ENCODE measurements at places on chromosomes 7 and 10.

GRCh38 chr10:30178356-30178964 lies 119.1 kb upstream of the JCAD start:
- no peak for DNase-seq

- no peak for DNase-seq
Observed at GRCh38 chr7:115911465-115911864, 119.1 kb downstream of the TFEC start.

- DNase-seq = no peak
Observed at GRCh38 chr7:105512926-105513526, 9.0 kb downstream of the PUS7 start.

GRCh38 chr10:89283025-89283935 lies 18.6 kb upstream of the IFIT2 start:
- no peak for DNase-seq

DNA sequence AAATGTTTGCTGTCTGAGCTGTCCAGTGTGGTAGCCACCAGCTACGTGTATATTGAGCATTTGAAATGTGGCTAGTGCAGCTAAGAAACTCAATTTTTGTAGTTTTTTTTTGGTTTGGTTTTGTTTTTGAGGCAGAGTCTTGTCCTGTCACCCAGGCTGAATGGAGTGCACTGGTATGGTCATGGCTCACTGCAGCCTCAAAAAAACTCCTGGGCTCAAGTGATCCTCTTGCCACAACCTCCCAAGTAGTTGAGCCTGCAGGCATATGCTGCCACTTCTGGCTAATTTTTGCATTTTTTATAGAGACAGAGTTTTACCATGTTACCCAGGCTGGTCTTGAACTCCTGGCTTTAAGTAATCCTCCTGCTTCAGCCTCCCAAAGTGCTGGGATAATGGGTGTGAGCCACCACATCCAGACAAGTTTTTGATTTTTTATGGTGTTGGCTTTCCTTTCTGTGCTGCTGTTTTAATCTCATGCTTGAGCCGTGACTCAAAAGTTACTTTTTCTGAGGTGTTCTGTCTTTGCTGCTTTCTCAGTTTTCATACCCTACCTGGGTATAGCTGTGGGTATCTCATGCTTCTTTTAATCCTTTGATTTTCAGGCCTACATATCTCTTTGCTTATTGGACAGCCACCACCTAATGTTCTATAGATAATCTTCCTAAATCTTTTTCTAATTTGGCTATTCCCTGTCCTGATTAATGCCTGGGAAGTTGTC lies 16.0 kb downstream of the WAC start:
- no peak for DNase-seq

GRCh38 chr10:101061624-101062231 lies at the start of gene KAZALD1:
Gene KAZALD1 (plus strand): TSS chr10:101061989. CDS start chr10:101062593, 604 bp downstream.
- DNase-seq = no peak

GRCh38 chr7:3010161-3010560 lies 33.5 kb downstream of the CARD11 start:
- no peak for DNase-seq

- no peak for DNase-seq
Observed at GRCh38 chr10:71984809-71985388, 20.7 kb downstream of the CHST3 start.

DNA sequence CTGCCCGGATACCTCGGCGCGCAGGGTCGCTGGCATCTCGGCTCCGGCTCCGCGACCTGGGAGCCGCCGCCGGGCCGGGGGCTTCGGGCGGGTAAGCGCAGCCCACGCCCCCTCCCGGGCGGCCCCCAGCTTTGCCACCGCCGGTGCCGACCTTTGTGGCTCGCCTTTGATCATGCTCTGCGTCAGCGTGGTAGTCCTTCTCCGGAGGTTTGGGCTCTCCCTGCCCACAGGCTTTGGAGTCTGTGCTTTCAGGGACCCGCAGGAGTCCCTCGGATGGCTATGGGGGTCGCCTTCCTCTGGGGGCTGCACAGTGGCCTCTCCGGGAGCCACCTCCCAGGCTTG lies 7.3 kb downstream of the ATP6V1F start:
- no peak for DNase-seq

- no peak for DNase-seq
Observed at GRCh38 chr10:30784524-30784896, 155.0 kb upstream of the LYZL2 start.

- DNase-seq = no peak
Observed at GRCh38 chr10:97915346-97916131, 65.9 kb downstream of the GOLGA7B start.

DNA sequence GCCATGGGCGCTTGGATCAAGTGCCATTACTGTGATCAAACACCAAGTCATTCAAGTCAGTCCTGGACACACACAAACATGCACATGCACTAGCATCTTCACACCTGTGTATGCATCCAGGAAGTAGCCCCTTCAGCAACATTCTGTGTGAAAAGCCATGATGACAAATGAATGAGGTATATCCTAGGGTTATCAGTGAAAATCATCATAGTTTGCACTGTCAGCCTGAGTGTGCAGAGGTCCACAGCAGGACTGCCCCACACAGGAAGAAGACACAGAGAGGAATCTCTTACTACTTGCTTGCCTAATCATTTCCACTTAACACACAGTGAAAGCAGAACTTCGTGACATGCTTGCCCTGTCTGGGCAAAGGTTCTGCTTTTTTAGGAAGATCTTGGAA lies 184.0 kb upstream of the ADO start:
- no peak for DNase-seq

GRCh38 chr7:148975896-148976295 lies 52.4 kb downstream of the PDIA4 start:
- DNase-seq = no peak

DNA sequence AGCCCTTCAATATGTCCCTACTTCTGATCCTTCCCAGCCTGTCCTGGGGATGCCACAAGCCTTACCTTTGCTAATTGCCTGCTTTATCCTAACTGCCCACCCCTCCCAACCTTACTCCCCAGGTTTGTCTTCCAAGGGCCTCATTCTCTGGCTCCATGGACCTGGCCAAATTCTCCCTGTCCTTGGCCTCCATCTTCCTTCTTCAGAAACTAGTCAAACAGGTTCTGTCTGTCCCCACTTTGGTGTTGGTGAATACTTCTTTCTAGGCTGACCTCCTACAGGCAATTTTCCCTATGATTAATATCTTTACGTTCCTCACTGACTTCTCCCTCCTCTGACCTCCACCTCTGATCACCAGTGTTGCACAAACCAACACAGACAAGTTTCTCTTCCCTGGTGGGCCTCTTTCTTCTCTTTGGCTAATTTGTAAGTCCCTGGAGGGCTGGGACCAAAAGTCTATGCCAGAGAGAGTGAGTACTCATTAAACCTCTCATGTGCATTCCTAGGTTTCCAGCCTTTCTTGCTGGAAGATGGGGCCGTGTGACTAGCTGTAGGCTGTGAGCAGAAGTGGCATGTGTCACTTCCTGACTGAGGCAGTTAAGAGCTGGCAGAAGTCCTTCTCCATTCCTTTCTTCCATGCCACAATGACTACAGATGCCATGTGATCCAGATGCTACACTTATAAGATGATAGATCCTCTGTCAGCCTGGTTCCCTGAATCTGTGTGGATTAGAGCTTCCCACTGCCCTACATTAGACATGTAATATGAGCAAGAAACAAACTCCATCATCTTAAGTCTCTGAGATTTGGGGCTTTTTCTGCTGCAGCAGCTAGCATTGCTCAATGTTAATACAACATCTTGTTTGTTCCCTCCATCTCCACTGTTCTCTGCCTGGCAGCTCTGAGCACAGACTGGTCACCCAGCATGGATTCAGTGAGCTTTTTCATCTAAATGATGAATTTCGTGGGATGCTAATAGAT lies 382.7 kb downstream of the RPS24 start:
- no peak for DNase-seq

Data from non-pigmented ciliary epithelial cell (primary cell).